ENCODE measurements at places on chromosomes 4 and X.

DNA sequence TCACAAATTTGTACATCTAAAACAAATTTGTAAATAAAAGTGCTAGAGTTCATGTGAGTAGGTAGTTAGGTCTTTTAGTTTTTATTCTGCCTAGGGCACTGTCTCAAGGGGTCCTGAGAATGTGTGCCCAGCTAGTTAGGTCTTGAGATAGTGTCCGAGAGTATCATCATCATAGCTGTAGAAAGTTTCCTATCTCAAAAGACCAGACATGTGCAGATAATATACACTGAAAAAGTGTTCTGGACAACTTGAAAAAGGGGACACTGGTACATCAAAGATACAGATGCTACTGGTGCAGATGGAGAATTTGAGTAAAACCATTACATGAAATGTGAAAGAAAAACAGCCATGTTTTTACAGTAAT is 1.8 kb upstream of the ZCCHC4 start:
- DNase-seq: no peak

DNA sequence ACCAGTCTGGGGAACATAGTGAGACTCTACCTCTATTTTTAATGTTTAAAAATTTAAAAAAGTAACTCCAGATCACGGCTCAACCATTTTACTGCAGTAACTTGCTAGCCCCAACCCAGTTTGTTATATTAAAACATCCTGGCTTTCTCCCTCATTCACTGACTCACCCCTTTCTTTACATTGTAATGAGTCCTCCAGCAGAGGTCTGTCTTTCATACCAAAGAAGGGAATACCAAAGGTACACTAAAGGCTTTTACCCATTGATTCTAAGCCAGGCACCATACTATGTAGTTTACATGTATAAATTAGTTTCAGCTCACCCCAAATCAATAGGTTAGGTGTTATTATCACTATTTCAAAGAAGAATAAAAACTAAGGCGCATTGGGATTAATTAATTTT is 286.9 kb downstream of the PACRGL start:
- DNase-seq: no peak

GRCh38 chrX:111102636-111103035 is 6.6 kb downstream of the PAK3 start:
- no peak for DNase-seq

- DNase-seq: no peak
Observed at GRCh38 chr4:152221816-152222516, 313.9 kb downstream of the FBXW7 start.

- no peak for DNase-seq
Observed at GRCh38 chrX:123223859-123224258, 39.8 kb downstream of the GRIA3 start.

GRCh38 chrX:78650906-78651437 is 8.2 kb downstream of the RTL3 start:
- no peak for DNase-seq

DNA sequence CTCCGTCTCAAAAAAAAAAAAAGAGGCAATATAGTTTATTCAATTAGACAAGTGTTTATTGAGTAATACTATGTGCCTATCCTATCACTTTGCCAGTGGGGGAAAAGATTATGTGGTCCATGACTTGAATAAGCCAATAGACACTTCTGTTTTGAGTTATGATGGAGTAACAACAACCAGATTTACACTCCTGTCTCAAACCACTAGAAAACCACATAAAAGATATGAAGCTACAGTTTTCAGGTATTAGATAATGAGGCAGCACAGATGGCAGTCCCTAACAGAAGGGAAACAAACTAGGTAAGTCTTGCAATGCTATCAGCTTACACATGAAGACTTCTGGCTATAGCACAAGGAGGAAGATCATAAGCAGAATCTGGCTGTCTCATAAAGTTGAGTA is 22.5 kb downstream of the NFXL1 start:
- no peak for DNase-seq

DNA sequence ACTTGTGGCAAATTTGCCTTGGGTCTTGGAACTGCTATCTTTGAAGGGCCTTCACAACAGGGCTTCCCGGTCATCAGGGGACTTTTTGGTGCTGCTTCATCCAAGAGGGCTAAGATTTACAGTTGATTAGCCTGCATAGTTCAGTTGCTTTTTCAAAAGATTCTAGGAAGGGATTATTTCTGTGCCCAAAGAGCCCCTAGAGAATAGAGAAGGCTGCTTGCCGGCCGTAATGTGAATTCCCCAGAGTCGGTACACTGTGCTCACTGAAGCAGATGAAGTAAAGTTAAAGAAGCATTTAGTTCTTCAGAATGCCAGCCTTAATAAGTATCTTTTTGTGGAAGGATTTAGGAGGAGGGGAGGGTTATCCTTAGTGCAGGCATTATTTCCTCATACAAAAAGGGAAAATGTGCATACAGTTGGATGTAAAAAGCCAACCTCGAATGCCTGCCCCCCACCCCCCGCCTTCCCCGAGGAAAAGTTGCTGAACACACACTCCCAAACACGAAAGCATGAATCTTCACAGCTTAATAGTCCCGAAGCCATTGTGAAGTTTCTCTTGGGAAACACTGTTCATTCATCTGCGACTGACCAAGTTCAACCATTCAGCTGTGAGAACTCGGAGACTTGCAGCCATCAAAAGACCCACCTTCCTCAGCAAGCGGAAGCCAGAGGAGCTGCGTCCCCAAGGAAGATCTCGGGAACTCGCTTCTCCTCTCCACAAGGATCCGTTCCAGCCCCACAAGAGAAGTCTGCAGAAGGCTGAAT is 47.6 kb downstream of the ANOS1 start:
- no peak for DNase-seq

- DNase-seq: no peak
Observed at GRCh38 chrX:78708816-78709215, 38.7 kb upstream of the LPAR4 start.

DNA sequence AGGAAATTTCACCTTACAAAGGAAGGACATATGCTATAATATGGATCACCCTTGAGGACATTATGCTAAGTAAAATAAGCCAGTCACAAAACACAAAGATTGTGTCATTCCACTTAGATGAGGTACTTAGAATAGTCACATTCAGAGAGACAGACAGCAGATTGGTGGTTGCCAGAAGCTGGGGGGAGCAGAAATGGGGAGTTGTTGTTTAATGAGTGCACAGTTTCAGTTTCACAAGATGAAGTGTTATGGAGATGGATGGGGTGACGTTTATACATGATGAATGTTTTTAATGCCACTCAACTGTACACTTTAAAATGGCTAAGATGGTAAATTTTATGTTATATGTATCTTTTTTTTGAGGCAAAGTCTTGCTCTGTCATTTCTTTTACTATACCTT is 14.8 kb upstream of the SPON2 start:
- no peak for DNase-seq

DNA sequence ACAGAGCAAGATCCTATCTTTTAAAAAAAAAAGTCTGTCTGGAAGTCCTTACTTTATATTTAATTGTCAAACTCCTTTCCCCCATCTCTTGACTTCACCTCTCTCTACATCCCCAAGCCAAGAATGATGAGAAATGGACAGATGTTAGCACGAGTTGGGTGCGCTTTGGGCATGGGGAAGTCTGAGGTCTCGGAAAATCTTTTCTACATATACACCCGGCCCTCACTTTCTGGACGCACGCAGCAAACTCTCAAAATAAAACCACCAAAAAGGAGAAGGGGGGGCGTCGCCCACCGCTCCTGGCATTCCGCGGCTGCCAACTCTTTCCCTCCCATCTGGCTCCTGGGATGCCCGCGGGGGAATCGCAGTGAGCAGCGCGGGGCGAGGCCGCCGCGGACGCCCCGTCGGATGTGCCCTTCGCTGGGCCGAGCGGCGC is 756 bp downstream of the IGFBP7 start:
- no peak for DNase-seq

GRCh38 chr4:155972098-155972497 is 18.4 kb upstream of the CTSO start:
- DNase-seq: no peak

DNA sequence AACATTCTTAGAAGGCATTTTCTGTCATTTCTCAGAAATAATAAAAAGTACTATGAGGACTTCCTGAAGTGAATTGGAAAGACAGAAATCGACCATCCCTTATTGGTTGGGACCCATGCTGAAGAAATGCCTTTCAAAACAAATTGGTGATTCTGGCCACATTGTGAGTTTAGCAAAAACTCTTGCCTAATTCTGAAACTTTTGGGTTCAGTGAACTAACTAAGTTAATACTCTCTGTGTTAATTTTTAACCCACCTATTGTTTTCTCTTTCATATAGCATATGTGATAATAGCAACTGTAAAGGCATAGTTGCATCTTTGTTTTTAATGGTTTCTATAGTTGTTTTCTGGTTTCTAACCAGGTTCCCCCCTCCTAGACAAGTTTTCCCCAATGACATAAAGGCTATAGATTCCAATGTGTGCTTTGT is 129.3 kb upstream of the FAT1 start:
- DNase-seq: no peak

DNA sequence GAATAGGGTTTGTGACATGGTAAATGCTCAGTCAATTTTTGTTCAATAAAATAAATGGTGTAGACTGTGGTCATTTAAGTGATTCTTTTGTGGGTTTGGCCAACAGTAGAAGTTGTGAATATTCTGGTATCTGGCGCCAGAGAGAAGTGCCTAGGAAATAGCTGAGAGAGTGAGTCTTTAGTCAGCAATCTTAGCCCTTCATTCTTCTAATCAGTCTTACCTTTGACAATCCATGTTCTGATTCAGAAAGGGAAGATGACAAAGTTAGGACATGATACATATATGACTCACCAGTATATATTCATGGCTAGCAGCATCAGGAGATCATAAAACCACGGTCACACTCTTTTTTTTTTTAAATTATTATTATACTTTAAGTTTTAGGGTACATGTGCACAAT is 141.8 kb upstream of the PCDH18 start:
- no peak for DNase-seq

- no peak for DNase-seq
Observed at GRCh38 chrX:150049647-150050046, 111.4 kb upstream of the EOLA2 start.

Measured in stimulated activated CD8-positive, alpha-beta memory T cell treated with anti-CD3 and anti-CD28 coated beads, Interleukin-4, amount 100 ng/mL, for 1 hour (primary cell).